Stimulated activated CD8-positive, alpha-beta memory T cell treated with anti-CD3 and anti-CD28 coated beads, Interleukin-2, amount 100 ng/mL, for 1 hour (primary cell): ENCODE measurements at places on chromosomes 6 and 20.

DNA sequence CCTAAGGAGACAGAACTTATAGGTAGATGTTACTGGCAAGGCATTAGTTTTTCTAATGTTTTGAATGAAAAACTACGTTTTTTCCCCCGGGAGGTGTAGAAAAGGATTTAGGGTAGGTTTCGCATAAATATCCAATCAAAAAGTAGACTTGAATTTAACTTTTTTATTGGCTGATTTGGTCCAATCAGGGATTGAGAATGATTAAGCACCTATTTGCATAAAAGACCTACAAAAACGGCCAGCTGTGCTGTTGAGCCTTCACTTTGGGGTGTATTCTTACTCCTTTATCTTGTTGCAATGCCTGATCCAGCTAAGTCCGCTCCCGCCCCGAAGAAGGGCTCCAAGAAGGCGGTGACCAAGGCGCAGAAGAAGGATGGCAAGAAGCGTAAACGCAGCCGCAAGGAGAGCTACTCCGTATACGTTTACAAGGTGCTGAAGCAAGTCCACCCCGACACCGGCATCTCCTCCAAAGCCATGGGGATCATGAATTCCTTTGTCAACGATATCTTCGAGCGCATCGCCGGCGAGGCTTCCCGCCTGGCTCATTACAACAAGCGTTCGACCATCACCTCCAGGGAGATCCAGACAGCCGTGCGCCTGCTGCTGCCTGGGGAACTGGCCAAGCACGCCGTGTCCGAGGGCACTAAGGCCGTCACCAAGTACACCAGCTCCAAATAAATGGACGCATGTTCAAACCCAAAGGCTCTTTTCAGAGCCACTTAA, 113.5 kb upstream of the BTN3A2 start:
- DNase-seq = no peak

- DNase-seq = no peak
Observed at GRCh38 chr6:14313248-14313647, 195.7 kb downstream of the CD83 start.

DNA sequence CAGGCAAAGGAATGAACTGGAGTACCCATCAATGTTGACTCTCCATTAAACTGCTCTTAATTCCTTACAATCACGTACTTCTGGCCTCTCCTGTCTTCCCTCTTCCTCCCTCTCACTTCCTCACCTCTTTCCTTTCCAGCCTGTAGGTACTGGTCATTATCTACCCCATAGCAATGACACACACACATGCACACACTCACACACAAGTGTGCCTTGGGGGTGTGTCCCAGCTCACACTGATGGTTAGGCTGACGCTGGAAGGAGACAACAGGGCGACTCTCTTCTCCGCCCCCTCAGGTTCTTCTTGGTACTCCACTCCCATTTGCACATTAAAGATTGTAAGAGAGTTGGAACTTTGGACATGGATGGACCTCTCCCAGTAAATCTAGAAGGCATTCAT, 14.0 kb upstream of the SERPINB9 start:
- no peak for DNase-seq

DNA sequence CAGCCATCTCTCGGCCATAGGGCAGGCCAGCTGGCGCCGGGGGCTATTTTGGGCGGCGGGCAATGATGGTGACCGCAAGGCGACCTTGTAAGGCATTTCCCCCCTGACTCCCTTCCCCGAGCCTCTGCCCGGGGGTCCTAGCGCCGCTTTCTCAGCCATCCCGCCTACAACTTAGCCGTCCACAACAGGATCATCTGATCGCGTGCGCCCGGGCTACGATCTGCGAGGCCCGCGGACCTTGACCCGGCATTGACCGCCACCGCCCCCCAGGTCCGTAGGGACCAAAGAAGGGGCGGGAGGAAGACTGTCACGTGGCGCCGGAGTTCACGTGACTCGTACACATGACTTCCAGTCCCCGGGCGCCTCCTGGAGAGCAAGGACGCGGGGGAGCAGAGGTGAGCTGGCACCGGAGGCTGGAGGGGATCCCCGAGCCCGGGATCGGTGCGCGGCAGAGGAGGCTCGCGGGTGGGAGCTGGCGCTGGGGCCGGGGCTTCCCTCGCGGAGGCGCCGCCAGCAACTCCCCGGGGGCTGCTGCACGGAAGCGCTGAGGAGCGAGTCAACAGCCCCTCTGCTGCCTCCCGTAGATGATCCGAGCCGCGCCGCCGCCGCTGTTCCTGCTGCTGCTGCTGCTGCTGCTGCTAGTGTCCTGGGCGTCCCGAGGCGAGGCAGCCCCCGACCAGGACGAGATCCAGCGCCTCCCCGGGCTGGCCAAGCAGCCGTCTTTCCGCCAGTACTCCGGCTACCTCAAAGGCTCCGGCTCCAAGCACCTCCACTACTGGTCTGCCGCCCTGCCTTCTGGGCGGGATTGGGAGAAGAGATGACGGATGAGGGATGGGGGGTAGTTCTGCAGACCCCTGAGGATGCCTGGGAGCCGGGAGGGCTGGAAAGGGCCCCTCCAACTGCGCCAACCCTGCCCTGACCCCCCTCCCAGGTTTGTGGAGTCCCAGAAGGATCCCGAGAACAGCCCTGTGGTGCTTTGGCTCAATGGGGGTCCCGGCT, at the start of the genes CTSA and NEURL2:
CTSA (plus strand) TSS at position 351 of the 999 bp plus-strand sequence; CDS start at position 585, 234 bp downstream.
NEURL2 (minus strand) TSS at position 224 of the 999 bp plus-strand sequence; CDS start at position 7, 217 bp downstream.
- DNase-seq = peak; percentile 76

GRCh38 chr6:2410656-2411380, 165.4 kb upstream of the GMDS start:
- DNase-seq = no peak

- DNase-seq = no peak
Observed at GRCh38 chr20:42379385-42379784, 761.2 kb upstream of the CHD6 start.

- DNase-seq = no peak
Observed at GRCh38 chr6:72657407-72658197, 35.7 kb downstream of the KCNQ5 start.

- DNase-seq = no peak
Observed at GRCh38 chr6:106046116-106046853, 39.9 kb upstream of the PRDM1 start.

DNA sequence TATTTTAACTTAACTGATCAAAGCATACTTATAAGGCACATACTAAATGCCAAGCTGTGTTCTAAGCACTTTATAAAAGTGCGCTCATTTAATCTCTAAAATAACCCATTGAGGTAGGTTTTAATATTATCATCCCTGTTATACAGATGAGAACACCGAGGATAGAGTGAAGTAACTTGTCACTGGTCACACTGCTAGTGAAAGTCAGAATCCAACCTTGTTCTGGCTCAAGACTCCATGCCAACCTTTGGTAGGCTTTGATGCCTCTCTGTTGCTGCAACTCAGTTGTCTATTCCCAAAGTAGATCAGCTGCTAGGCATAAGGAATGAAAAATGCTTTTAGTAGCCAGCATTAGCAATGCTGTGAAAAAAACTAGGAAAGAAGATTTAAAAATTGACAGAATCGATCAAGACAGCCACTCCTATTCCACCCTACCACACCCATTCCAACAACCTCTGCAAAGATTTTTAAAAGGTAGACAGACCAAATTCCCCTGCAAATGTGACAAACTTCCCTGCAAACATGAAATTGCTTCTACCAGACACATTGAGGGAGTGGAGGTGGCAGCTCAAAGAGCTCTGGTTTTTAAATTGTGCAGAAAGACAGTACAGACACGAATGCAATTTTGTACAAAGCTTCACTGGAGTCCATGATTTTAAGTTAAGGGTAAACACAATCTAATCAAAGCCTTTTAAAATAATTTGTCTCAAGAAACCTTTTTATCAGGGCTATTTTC, 39.8 kb upstream of the CAP2 start:
- no peak for DNase-seq

- DNase-seq = peak; percentile 90
Observed at GRCh38 chr6:30719791-30720737, at the start of gene TUBB. TUBB (plus strand) TSS chr6:30720352; CDS start chr6:30720507, 155 bp downstream.

GRCh38 chr6:138765896-138766655, 7.5 kb upstream of the CCDC28A start:
- DNase-seq = no peak

DNA sequence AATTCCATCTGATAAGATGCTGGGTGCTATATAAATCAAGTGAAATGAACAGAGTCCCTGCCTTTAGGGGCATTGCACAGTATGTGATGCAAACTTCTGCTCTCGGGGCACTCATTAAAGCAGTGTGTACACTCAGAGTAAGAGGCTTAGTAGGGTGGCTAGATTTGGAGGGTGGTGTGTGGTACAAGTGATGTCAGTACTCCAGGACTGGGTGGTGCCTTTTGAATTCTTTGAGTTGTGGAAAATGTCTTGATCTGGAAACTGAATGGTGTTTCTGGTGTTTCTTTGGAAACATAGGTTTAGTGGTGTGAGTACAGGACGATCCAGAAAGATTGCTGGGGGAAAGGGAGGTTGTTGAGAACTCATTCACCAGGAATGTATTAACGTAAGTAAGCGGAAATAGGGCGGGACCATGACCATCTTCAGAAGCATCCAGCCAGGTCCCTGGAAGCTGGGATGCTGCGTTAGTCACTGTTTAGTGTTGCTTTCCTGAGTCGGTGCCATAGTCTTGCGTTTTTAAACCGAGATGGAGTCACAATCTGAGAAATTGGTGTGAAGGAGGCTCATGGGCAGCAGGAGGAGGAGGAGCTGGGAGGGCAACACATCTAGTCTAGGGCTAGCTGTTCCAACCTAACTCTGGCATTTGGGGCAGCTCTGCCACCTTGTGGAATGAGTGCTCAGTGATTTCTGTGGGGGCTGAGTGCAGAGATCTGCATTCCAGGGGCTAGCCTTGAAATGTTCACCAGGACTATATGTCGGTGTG, 70.3 kb downstream of the SCAND1 start:
- DNase-seq = peak; percentile 30

GRCh38 chr6:143536866-143537691, 25.6 kb upstream of the FUCA2 start:
- peak; percentile 36 for DNase-seq

DNA sequence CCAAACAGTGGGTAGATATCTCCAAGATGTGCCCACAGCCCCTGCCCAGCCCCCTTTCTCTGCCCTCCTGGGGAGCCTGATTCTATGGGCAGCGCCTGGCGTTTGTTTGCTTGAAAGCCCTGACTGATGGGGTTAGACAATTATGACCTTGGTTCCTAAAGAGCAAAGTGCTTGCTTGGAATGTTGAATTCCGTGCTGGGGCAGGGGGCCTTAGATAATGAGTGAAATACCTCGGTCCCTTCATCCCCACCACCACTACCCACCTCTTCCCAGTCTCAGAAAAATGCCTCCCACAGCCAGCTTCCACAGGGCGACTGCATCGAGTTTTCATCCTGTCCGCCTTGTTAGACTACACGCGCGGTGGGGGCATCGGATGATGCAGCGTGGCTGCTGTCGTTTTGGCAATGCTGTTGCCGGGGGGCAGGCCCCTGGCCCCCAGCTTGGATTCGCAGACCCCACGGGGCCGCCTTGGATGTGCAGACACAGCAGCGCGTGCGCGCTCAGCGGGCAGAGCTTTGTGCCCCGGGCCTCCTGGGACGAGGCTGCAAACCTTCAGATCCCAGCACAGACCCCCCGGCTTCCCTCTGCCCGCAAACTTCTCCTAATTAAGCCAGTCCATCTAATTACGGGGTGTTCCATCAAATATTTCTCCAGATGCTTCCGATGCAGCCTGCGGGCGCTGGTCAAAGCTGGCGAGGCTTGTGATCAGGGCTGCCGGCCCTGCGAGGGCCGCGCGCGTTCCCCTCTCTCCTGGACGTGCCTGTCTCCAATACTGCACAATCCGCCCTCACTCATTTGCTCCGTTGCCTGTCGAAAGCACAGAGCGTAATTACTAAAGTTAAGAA, 86.1 kb downstream of the LINC00237 start:
- no peak for DNase-seq

DNA sequence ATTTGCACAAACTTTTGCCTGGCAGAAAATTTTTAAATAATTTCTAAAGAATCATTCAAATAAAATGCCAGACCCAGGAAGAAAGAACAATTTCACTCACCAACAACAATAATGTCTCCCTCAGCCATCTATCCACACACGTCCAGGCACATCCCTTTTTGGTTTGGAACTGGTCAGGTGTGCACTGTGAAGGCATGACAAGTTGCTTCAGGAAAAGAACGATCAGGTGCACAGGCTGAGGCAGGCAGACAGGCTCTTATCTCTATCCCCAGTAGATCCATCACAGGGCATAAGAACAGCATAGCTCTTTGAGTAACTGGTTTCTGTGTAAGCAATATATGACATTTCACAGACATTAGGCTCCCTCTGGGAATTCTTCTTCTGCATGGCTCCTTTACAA, 18.1 kb upstream of the NXT1 start:
- DNase-seq = no peak

DNA sequence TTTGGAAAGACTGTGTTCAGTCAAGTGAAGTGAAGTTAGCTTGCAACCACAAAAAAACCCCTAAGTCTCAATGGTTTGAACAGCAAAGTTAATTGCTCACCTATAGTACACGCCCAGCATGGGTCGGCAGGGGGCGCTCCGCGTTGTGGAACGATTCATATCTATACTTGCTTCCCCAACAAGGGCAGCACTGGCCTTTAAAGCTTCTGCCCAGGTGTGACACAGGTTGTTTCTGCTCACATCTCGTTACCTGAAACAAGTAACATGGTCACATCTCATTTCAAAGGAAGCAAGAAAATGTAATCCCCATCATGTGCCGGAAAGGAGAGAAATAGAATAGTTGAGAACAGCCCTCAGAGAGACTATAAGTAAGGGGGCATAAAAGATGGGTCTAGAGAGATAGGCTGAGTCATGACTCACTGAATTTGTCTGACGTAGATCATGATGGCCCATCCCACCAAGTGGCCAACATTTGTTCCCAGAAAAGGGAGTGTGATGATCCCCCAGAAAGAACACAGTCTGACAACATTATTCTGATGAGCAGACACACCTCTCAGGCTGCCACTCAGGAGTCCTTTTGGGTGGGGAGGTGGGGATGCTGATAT, 29.0 kb downstream of the HNF4A start:
- peak; percentile 67 for DNase-seq

DNA sequence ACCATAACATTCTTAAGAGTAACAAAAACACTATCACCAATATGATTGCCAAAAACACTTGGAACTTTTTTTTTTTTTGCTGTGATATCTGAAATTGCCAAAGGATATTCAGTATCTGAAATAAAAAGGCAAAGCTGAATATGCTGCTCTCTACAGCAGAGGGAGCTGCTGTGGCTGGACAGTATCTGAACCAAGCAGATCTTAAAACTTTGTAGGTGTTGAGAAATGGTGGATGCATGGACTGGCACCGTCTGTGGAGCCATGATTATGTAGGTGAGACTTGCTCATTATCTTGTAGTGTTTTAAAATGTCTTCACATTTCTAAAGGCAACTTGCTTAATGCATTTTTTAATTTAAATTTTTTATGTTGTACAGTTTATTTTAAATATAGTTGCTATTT, 9.2 kb downstream of the PDCD2 start:
- no peak for DNase-seq

DNA sequence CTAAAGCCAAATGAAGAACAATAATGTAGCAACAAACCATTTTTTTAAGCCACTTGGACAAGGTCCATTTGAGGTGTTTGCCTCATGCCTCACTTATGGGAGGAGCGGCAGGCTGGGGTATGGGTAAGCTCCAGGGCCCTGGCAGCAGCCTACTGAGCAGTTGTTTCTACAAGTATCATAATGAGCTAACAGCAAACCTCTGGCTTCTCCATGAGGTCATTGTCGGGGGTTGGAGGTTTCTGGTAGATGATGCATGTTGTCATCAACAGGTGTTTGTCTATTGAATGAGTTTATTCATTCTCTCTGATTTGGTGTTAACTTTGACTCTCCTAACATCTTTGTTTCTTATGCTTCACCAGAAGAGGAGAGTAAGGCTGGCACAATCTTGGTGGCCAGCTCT, 150.7 kb downstream of the TBC1D7 start:
- no peak for DNase-seq
